ENCODE measurements at places on chromosomes 7 and 10. TPM values are rescaled to one million over a fixed set of nuclear protein-coding genes. Genes with fewer than 3 reads are reported as not detected.

DNA sequence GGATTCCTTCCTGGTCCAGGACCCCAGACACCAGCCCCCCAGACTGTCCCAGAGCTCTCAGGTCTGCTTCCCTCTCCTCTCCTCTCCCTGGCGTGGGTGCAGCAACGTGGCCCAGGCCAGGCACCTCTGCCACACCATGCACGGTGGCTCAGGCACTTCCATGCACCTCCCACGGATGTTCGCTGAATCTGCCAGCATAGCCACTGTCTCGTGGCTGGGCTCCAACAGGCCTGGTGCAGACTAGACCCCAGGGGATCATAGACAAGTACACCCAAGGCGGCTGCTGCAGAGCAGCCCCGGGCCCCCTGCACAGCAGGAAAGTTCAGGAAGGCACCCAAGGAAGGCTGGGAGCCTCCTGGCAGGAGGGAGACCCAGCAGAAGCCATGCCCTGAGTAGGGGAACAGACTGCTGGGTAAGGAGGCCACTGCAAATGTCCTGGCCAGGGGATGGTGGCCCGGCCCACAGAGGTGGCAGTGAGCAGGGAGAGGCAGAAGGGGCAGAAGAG lies 4.4 kb downstream of the RASGEF1A start:
- DNase-seq: no peak

DNA sequence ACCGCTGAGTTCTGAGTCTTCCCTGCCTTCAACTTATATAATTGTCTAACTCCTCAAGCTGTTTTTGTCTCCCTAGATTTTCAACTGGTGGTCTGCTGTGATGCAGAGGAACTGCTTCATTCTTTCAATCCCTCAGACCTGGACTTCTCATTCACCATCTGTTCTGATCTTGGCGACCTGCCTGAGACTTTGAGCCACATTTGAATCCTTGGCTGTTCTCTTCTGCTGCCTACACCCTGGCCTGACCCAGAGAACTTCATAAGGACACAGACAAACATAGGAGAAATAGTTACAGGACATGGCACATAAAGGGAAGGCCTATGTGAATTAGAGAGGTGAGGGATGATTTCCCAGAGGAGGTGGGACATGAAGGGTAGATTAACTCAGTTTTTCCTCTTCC lies 326.7 kb downstream of the PTEN start:
- DNase-seq: no peak

GRCh38 chr7:115582956-115583355 lies 447.6 kb downstream of the TFEC start:
- DNase-seq: no peak

- no peak for DNase-seq
These were observed 33.9 kb downstream of the TSPAN14 start for GRCh38 chr10:80487791-80488538.

- no peak for DNase-seq
These were observed 47.0 kb upstream of the CDK1 start for GRCh38 chr10:60731134-60731885.

DNA sequence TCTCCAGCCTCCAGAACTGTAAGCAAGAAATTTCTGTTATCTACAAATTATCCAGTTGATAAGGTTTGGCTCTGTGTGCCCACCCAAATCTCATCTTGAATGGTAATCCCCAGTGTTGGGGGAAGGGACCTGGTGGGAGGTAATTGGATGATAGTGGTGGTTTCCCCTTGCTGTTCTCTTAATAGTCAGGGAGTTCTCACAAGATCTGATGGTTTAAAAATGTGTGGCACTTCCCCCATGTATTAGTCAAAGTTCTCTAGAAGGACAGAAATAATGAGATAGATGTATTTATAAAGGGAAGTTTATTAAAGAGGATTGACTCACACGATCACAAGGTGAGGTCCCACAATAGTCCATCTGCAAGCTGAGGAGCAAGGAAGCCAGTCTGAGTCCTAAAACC lies 56.2 kb upstream of the APBB1IP start:
- no peak for DNase-seq

DNA sequence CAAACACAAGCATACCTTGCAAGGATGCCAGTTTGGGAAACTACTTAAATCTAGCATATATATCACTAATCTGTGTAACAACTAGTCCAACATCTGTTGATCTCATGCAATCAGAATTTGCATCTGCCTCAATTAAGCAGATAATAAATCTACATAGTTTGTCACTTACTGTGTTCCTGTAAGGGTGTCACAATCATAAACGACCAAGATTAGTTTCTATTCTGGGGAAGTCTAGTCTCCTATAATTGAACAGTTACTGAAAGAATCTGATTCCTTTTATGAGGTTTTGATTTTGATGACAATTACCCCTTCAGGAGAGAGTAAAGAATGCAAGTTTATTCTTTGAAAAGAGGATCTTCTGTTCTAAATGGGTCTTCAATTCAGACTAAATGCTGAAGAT lies 85.5 kb upstream of the LRRN3 start:
- no peak for DNase-seq

GRCh38 chr10:25682203-25682851 lies 251.7 kb upstream of the MYO3A start:
- no peak for DNase-seq

GRCh38 chr7:1670894-1671593 lies 967 bp downstream of the ELFN1 start:
- no peak for DNase-seq

GRCh38 chr7:96547371-96547811 lies 162.3 kb downstream of the SEM1 start:
- DNase-seq: no peak

- no peak for DNase-seq
These were observed 526.5 kb downstream of the PTPRN2 start for GRCh38 chr7:158061026-158061630.

GRCh38 chr10:93300288-93300917 lies 181.7 kb downstream of the MYOF start:
- DNase-seq: no peak

- DNase-seq: no peak
These were observed 32.2 kb upstream of the PDE1C start for GRCh38 chr7:32102432-32102873.

- DNase-seq: peak; percentile 58
These were observed 439 bp upstream of the EMX2 start for GRCh38 chr10:117541909-117542705.

GRCh38 chr10:30849231-30850035 lies 182.2 kb downstream of the ZNF438 start:
- DNase-seq: no peak

GRCh38 chr10:11212288-11213085 lies 194.8 kb downstream of the CELF2 start:
- no peak for DNase-seq

DNA sequence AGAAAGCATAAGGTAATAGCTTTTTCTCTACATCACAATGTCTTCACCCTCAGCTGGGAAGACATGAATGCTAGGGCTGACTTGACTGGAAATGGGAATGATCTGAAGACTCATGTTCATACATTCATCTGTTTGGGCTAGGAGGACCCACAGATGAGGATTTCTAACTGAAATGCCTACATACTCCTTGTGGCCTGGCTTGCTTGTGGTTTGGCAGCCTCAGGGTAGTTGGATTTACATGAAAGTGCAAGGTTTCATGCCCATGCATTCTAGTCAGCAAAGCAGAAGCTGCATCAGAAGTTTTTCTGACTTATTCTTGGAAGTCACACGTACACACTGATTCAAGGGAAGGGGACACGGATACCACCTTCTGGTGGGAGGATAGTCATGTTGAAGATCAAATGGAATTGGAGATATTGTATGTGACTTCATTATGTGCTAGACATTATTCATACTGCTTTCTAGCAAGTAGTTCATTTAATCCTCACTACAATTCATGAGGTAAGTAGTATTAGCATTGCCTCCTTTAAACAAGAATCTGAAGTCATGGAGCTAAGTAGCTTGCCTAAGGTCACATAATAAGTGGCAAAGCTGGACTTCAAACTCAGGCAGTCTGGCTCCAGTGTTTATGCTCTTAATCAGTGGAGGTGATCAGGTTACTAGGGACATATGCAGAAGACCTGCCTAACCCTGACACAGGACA lies 957.0 kb downstream of the LRMDA start:
- DNase-seq: no peak

GRCh38 chr10:109846832-109847231 lies 76.5 kb downstream of the XPNPEP1 start:
- DNase-seq: no peak

The MTPN gene
- total RNA-seq: 60.8 TPM

The SFXN2 gene
- total RNA-seq: 22.1 TPM

The HABP2 gene
- total RNA-seq: 0.72 TPM

The ITIH2 gene
- not detected for total RNA-seq

The CEP55 gene
- total RNA-seq: 44.4 TPM

The SLC35B4 gene
- total RNA-seq: 24.8 TPM

The CFTR gene
- total RNA-seq: not detected

The ZNRF2 gene
- 20.3 TPM for total RNA-seq

The ACSL5 gene
- total RNA-seq: not detected

The LLCFC1 gene
- total RNA-seq: not detected

The HOXA11 gene
- not detected for total RNA-seq

The BAIAP2L1 gene
- 14.5 TPM for total RNA-seq

The KIAA1217 gene
- total RNA-seq: 1.3 TPM

All from Caki2 (cell line).